NCI-H2081 (cell line): ENCODE measurements at places on chromosomes 7 and 10.

GRCh38 chr7:132584796-132585494, 8.7 kb upstream of the PLXNA4 start:
- DNase-seq, result no peak

DNA sequence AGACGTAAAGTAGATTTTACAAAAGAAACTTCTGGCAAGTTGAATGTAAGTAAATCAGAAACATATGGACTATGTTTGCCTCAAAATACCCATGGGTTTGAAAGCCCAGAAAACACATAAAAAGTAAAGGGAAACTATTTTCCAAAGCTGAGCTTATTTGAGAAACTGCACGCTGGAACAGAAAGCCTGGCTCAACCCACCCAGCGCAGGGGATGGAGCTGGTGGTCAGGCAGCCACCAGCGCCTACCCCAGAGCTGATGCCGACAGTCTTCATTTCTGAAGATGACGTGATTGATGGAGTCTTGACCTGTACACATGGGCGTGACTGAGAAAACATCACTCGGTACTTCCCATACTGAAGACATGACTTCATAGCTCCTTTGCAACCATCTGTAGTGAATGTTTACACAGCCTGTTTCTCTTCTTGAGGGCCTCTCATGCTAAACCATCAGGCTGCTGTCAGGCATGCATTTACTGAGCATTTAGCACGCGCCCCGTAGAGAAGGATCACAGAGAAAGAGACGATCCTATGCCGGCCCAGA, 232.6 kb upstream of the AUTS2 start:
- peak; percentile 12 for DNase-seq

GRCh38 chr7:78191475-78192079, 393.0 kb downstream of the PHTF2 start:
- no peak for DNase-seq

DNA sequence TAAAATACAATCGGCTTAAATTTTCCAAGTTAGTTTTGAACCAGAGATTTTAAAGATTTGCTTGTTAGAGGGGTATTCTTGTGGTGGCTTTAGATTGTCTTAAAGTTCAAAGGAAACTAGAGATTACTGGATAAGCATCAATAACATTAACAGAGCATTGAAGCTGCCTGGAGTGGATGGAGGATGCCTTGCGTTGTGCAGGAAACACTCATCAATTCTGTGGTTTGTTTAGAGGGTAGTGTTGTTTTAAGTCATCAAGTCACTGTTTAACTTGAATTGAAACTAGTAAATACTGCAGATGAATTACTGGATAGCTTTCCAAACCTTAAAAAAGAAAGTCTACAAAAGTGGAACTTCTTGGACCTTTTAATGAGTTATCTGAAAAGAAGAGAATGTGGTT, 218.6 kb downstream of the CELF2 start:
- no peak for DNase-seq

- no peak for DNase-seq
Measured at GRCh38 chr7:38880035-38880434, 29.0 kb downstream of the VPS41 start.

- no peak for DNase-seq
Measured at GRCh38 chr7:106165337-106165736, 53.2 kb upstream of the SYPL1 start.

- DNase-seq, result no peak
Measured at GRCh38 chr10:86263209-86263608, 103.4 kb downstream of the GRID1 start.

DNA sequence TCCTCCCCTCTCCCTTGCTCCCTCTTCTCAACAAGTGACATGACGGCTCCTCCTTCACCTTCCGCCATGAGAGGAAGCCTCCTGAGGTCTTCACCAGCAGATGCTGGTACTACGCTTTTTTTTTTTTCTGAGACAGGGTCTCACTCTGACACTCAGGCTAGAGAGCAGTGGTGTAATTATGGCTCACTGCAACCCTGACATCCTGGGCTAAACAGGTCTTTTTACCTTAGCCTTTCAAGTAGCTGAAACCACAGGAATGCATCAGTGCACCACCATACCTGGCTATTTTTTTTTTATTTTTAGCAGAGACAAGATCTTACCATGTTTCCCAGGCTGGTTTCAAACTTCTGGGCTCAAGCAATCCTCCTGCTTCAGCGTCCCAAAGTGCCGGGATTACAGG, 43.6 kb downstream of the MDH2 start:
- no peak for DNase-seq

GRCh38 chr10:99799613-99800012, 17.2 kb downstream of the ABCC2 start:
- DNase-seq, result no peak

DNA sequence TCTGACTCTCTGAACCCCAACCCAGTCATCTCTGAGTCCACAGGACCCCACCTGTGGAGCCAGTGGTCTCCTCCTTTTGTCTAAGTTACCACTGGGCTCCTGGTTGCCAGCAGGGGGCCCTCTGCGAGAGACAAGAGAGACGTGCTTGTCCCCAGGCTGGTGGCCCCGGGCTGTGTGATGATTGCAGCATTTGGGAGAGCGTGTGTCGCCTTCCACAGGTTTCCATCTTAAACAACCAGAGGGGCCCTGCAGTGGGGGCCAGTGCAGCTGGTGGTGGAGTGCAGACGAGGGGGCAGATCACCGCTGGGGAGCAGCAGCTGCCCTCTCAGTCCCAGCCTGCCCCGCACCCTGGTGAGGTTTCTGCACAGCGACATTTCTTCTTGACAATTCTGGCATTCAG, 122.4 kb upstream of the PPP2R2D start:
- no peak for DNase-seq
